Anterior cingulate cortex (tissue), 58 donors: ENCODE measurements at places on chromosomes 2 and 18.

DNA sequence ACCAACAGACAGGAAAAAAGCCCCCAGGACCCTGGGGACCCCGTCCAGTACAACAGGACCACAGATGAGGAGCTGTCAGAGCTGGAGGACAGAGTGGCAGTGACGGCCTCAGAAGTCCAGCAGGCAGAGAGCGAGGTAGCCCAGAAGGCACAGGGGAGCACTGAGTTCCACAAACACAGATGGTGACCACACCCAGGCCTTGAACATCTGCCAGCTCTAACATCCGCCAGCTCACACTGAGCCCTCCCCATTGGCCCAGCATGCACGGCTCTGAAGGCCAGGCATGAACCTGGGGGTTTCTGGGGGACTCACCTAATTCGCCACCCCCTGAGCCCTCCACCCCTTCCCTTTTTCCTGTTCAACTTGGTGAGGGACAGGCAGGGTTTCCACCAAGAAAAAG lies 25.6 kb upstream of the PRLH start:
- DNase-seq: no peak

DNA sequence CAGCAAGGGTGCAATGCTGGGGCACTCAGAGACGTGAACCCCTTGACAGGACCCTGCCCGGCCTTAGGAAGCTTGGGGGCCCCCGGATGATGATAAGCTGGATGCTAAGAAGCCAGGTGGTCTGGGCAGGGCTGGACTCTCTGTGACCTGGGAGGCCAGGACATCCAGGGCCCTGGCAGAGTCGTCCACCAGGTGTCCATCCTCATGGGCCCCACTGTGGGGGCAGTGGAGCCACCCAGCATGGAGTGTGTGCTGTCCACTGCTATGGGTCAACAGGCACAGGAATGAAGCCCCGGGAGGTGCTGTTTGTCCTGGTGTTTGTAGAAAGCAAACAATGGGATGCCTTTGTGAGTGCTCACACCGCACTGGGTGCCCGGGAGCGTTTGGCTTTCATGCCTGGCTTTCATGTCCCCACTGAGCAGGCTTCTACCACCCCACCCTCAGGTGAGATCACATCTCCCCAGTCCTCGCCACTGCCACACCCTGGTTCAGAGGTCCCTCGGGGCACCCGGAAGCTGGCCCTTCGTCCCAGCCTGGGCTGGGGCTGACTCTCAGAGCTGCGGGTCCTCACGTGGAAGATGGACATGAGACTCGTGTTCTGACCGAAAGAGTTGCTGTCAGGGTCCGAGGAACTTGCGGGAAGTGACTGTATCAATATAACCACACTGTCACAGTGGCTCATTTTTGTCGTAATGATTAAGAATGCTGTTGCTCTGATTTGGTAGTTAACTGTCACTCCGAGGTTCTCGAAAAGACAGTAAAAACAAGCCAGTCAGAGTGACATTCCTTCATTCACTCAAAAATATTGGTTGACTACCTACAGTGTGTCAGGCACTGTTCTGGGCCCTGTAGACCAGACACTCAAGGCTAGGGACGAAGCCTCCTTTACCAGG lies 53.3 kb downstream of the INHBB start:
- no peak for DNase-seq

GRCh38 chr2:177056481-177056929 lies 156.1 kb upstream of the HNRNPA3 start:
- DNase-seq: no peak

DNA sequence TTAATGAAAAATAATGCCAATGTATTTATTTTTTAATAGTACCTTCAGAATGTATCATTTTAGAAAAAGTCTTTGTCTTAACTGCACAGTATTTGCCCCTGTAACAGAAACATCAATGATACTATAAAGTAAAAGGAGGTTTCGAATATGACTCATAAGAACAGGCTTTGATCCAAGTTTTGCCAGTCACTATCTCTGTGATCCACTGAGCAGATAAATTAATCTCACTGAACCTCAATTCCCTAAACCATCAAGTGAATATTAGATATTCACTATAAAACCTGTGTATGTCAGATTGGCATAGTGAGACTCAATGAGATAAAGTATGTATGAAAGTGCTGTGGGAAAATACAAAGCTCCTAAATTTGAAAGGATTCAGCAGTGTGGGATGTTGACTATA lies 292.1 kb downstream of the EXOC6B start:
- DNase-seq: no peak

- DNase-seq: no peak
These were observed 60.3 kb downstream of the MREG start for GRCh38 chr2:215952860-215953637.

DNA sequence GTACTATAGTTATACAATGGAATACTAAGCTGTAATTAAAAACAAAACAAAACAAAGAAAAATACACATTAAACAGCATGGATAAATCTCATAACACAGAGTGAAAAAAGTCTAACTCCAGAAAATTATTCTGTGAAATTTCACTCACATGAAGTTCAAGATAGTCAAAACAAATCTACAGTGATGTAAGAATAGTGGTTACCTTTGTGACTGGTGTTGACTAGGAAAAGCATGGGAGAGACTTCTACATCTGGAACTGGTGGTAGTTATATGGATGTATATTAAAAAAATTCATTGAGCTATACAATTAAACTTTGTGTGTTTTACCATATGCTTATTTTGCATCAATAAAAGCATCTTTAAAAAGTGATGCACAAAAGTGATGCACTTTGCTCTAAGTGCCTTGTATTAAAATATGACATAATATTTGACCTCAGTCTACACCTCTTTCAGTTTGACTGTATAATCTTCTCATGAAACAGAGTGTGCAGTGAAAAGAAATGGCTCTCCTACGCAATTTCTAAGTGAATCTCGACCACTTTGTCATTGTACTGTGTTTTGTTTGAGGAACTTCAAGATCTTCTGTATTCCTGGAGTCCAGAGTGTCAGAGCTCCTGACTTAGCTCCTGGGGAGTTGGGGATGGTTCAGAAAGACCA lies 28.0 kb downstream of the STAT4 start:
- DNase-seq: no peak
